ENCODE measurements at places on chromosomes 4 and X.

DNA sequence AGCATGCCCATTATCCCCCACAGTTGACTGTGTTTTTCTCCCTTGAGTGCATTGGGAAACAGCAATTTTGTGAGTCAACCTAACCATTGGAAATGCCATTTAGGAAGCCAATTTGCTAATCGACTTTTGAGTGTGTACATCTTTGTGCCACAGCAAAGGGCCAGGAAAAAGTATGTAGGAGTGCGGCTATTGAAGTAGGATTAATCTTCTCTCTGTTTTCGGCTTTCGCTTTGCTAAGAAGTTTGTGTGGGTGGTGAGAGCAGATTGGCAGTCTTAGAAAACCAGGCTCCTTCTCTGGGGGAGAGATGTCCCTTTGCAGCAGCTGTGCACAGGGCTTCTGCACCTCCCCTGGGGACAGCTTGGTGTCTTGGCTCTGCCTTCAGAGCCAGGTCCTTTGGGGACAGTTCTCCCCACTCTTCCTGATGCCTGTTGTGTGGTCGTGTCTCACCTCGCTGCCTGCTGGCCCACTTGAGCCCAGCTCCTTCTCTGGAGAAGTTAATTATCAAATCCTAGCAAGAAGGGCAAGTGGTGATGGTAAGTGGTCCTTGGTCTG lies 74.5 kb downstream of the GEMIN8 start:
- no peak for DNase-seq

GRCh38 chr4:11487139-11487538 lies 58.4 kb upstream of the HS3ST1 start:
- DNase-seq = no peak

GRCh38 chr4:176810481-176811249 lies 17.9 kb upstream of the VEGFC start:
- no peak for DNase-seq

DNA sequence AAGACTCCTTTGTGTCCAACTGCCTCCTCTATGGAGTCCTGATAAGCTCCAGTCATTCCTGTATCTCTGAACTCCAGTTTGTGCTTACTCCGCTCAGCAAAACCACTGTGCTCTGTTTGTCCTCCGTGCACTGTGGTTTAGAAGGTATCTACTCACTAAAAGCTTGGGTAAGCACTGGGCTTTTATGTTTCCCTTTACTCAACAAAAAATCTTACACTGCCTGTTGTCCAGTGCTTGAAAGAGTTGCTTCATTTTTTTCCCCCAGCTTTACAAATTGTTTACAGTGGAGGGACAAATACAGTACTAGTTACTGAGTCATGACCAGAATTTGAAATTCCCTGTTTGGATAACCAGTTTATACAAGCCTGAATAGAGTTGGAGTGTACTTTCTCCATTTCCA lies 545.3 kb upstream of the FAT1 start:
- DNase-seq = no peak

- DNase-seq = no peak
Measured at GRCh38 chr4:63583561-63583960, 825.7 kb downstream of the TECRL start.

DNA sequence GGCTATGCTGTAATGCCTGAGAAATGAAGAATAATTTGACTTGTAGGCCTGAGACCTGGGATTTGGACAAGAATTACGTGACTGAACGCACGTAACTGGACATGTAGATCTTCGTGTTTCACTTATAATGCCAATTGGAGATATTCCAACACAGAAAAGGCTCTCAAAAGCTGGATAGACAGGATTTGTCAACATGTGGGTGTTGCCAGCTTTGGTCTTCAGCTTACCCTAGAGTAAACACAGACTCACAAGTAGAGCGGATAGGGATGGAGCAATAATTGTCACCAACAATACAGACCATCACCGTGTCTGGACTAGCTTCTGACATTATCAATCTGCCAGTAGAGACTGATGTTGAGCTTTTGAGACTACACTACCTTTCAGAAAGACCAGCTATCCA lies 1511.0 kb upstream of the ADGRL3 start:
- DNase-seq = no peak

GRCh38 chrX:104376937-104377336 lies 122.2 kb upstream of the ESX1 start:
- DNase-seq = no peak

DNA sequence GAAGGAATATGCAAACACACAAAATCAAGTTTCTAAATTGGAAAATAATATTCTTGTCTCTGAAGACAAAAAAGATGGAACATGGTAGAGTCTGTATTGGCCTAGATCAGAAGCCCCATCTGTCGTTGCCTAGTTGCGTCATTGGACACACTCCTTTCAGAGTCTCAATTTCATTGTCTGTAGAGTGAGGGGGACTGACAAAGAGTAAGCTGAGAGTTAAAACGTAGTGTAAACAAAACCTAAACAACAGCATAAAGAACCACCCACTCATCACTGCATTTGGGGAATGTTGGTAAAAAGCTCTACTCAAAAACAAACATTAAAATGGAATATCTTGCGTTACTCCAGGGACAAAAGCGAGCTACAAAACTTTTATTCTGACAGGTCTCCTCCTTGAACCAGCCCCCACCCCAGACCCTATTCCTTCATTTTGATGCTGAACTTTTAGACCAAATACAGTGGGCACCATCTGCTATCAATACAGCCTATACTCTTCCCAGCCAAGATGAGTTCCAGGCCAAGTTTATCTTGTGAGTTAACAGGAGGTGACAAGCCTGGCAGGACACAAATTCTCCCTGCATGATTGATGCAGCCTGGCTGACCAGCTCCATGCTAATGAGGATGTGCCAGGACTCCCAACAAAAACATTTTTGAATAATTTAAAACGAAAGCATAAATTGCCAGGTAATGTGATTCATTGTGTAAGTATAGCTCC lies 125.2 kb downstream of the COL25A1 start:
- DNase-seq = no peak

- no peak for DNase-seq
Measured at GRCh38 chr4:1137063-1137776, 23.9 kb upstream of the RNF212 start.

- no peak for DNase-seq
Measured at GRCh38 chr4:8167815-8168214, 9.2 kb upstream of the ABLIM2 start.

DNA sequence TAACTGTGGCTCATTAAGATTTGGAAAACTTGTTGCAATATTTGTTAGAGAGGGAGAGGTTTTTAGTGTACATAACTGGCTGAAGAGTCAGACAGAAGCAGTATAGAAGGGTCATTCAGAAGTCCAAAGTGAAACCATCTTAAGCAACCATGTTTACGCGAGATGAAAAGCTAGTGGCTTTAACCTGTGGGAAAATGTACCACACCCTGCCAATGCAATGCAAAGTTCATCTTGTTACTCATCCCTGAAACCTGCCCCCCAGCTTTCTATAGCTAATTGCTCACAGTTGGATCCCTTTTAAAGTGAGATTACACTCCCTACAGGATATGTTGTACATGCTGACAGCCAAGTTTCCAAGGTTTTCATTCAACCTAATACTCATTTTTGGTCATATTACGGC lies 96.7 kb upstream of the RAPGEF2 start:
- DNase-seq = no peak

GRCh38 chr4:7938609-7939376 lies 868 bp downstream of the AFAP1 start:
- no peak for DNase-seq

DNA sequence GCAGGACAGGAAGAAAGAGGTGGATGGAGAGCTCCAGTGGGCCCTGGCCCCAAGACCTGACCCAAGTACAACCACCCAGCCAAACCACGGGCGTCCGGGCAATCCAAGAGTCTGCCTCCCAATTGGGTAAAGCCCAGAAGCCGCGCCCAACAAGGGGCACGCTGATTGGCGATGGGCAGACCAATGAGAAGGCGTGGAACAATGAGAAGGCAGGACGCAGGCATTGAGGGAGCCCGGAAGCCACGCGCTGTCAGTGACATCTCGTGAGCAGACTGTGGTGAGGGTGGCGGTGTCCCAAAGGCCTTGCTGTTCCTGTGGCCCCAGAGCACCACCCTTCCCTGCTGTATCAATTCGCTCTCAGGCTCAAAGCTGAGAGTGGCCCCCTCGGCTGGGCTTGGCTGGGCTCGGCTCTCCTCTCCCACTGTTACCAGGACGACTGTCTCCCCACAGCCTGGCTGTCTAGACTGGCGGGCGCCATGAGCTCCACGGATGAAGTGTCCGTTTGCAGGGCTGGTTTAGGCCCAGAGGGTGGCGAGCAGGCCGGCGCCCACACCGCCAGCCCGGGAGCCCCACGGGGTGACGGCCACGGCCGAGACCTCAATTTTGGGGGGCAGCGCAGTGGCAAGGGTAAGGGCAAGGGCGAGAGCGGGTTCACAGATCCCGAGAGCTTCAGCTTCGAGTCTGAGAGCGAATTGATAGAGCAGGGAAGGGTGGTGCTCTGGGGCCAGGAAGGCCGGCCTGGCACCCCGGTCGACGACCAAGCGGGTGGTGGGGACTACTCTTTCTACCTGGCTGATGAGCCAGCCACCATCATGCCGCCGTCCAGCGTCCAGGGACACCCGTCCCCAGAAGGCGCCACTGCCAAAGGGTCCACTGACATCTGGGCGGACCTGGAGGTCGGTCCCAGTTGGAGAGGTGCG lies at the start of gene LOC101059915:
Gene LOC101059915 (plus strand): TSS at position 219 of the 920 bp plus-strand sequence.
- DNase-seq = no peak
